ENCODE measurements at places on chromosomes 1 and 21.

DNA sequence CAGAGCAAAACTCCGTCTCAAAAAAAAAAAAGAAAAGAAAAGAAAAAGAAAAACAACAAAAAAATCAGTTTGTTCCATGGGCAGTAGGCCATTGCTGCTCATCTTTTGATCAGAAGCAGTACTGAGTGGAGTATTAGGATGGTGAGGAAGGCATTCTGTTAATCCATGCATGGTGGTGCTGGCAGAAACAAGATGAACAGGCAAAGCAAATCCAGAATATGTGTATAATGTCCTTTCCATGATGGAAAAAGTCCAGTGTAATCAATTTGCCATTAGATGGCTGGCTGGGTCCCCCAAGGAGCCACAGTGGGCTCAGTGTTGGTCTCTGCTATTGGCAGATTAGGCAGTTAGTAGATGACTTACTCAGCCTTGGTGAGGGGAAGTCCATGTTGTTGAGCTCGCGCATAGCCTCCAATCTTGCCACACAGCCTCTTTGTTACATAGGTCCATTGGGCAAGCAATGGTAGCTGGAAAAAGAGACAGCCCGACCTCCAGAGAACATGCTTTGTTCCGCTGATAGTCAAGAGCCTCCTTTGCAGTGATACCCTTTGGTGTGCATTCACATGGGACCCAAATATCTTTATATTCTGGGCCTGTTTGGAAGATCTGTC, 23.3 kb downstream of the H3-3A start:
- DNase-seq = no peak

DNA sequence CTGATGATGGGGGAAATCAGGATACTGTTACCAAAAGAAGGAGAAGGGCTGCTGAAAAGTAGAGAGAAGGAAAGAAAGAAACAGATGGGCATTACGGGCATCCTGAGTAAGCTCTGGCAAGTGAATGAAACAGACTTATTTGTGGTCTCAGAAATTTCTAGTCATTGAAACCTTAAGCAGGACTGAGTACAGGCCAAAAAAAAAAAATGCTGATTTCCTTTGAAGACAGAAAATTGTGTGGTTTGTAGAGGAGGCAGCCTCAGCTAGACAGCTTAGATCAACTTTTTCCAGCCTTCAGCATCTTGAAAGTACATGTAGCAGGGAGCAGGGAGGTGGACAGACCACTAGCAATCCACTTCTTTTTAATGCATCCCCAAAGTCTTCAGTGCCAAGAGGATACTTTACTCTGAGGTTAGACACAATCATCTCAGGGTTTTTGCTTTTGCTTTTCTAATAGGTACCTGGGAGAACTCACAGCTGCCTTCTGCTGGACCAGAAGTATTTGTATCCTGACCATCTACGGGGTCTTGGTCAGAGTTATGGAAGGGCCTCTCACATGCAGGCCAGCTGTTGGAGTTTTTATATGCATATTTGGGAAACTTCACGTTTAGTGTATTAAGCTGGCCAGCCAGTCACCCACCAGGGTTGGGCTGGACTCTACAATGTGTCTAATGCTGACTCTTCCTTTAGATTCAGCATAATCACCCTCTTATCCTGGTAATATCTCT, 10.6 kb upstream of the CAPZB start:
- no peak for DNase-seq

DNA sequence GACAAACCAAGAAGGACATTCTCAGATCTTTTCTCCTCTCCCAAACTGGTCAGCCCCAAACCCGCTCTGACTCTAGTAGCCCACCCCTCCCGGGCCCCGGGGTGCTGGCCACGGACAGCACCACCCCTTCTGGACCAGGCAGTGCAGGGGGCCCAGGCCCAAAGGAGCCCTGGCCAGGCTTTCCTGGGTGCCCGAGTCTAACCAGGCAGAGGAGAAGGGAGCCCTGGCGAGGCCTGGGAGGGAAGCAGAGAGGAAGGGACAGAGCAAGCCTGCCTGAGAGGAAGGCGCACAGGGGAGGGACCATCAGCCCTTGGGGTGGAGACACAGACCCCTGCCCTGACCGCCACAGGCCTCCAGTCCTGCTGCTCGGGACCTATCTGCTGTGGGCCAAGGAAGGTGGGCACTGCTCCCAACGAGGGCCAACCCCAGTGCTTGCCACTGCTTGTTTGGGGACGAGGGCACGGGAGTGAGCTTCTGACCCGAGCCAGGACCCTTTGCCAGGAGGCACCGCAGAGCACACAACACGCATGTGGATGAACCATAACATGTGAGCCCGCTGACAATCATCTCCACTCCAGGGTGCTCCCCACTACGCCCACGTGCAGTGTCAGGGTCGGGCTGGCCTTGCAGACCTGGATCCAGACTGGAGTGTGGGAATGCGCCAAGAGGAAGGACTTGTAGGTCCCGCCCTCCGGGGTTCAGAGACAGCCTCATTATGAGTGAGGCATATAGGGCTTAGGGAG, 57.6 kb downstream of the KCNAB2 start:
- DNase-seq = no peak

DNA sequence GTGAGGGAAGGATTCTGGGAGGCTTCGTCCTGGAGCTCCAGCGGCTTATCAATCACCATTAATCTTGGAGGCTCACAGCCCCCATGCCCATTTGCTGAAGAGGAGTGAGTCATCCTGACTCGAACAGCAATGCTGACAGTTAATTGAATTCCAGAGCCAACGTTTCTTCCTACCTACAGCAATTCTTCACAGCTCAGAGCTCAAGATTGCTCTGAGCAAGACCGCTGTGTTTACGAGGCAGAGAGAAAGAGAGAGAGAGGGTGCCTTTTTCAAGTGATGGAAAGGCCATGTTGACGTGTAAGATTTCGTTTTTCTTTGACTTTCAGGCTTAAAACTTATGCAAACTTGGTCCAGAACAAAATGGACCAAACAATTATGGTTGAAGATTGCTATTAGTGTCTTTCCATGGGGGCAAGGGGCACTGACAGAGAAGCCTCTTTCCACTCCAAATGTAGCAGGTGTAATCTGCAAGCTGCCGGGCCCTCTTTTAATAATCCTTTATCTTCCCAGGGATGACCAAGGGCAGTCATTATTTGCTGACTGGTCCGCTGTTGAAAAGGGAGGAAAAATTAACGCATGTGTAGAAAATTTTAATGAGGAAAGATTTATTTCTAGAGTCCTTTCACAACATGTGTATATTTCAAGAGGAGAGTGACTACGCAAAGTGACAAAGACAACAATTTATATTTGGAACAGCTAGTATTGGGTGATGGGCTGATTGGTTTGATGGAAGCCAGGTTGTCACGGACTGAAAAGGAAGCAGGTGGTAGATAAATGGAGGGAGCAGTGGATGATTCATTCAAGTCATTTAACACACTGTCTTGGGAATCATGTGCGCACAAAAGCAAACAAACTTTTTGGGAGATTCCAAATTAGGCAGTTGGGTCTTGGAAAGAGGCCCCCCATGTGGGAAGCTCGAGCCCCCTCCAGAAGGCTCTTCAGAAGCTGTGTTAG, 136.1 kb upstream of the IRF2BP2 start:
- no peak for DNase-seq

GRCh38 chr1:84434801-84435549, 36.7 kb downstream of the DNASE2B start:
- DNase-seq = no peak

GRCh38 chr1:58626293-58626692, 49.2 kb upstream of the TACSTD2 start:
- DNase-seq = no peak

DNA sequence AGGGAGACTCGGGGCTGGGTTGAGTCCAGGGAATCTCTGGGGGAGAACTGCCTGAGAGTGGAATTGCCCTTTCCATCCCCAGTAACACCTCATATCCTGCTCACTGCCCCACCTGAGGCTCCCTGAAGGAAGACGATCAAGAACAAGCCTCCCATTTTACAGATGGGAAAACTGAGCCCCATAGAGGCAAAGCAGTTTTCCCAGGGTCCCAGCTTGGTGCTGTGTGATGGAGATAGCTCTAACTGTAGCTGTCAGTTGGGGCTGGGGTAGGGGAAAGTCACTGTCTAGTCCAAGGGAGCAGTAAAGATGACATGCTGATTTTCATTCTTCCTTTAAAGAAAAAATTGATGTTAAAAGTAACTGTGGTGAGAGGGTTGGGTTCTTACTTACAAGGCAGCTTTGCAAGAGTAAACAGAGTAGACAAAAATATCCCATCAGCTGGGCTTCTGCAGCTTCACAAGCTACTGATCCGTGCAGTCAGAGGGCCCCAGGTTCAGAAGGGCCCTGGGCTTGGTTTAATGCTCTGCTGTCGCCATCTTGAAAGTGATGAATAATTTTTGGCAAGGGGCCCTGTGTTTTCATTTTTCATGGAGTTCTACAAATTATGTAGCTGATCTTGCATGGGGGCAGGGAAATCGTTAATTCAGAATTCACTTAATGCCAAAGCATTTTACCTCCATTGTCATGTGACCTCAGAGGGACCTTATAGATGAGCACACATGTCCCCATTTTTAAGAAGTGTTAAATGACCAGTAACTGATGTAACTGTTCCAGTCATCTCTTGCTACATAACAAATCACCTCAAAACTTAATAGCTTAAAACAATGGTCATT, 17.6 kb upstream of the TNFRSF1B start:
- no peak for DNase-seq

DNA sequence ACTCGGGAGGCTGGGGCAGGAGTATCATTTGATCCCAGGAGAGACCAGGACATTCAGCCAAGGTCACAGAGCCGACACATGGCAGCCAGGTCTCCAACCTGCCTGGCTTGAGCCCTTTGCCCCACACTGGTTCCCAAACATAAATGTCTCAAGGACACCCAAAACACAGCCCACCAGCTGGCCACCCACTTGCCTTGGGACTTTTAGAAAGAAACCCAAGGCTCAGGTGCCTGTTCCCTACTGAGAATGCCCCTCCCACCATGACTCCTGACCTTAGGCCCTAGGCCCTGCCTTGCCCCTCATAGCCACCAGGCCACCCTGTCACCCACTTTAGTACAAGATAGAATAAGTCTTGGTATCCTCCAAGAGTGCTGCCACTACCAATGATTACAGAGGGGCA, 41.9 kb upstream of the LRP8 start:
- no peak for DNase-seq

GRCh38 chr1:66452162-66452561, 81.8 kb upstream of the SGIP1 start:
- DNase-seq = no peak

GRCh38 chr1:109091839-109092193, 1.3 kb downstream of the TMEM167B start:
- no peak for DNase-seq

- DNase-seq = no peak
These were observed 59.0 kb downstream of the SUSD4 start for GRCh38 chr1:223304931-223305330.

DNA sequence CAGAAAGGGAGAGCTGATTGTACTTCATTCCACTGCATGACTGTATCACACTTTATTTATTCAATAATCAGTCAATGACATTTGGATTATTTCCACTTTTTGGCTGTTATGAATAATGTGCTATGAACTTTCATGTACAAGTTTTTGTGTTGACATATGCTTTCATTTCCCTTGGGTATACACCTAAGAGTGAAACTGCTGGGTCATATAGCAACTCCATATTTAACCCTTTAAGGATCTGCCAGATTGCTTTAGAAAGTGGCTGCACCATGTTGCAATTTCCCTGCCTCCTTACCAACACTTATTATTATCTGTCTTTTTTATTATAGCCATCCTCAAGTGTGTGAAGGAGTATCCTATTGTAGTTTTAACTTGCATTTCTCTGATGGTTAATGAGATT, 108.8 kb upstream of the KCNK1 start:
- DNase-seq = no peak

DNA sequence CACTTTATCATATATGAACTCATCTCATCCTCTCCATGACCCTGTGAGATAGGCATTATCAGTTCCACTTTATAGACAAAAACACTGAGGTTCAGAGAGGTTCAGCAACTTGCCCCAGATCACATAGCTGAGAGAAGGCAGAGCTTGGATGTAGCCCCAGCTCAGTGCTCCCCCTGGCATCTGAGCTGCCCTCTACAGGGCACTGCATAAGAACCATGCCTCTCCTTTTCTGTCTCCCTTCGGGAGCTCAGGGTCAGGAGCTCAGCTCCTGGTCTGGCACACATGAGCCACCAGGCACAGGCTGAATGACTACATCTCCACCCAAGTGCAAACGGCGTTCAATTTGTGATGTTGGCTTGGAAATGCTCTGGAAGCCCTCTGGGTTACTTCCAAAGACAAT, 16.9 kb downstream of the RAB7B start:
- DNase-seq = no peak

DNA sequence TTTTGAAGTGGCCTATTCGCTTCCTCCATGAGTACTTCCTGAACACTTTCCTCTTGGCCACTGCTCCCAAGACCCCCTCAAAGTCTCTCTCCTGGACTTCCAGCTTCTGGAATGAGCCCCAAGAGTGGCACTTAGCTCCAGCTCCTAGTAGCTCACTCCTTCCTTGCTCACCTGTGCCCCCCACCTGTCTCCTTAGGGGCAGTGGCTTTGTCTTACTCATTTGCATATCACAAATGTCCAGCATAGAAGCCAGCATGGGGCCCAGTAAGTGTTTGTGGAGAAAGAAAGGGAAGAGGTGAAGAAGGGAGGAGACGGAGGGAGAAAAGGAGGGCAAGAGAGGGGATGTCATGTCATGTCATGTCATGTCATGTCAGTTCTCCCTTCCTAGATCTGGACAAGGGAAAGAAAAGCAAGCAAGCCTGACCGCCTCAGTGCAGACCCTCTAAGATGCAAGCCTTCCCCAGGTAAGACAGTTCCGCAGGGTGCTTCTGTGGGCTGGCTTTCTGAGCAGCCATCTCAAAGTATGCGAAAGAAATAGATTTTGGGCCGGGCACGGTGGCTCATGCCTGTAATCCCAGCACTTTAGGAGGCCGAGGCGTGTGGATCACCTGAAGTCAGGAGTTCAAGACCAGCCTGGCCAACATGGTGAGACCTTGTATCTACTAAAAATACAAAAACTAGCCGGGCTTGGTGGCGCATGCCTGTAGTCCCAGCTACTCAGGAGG, 6.9 kb upstream of the MX1 start:
- DNase-seq = no peak

- no peak for DNase-seq
These were observed 86.1 kb downstream of the PTGER3 start for GRCh38 chr1:70961374-70961975.

DNA sequence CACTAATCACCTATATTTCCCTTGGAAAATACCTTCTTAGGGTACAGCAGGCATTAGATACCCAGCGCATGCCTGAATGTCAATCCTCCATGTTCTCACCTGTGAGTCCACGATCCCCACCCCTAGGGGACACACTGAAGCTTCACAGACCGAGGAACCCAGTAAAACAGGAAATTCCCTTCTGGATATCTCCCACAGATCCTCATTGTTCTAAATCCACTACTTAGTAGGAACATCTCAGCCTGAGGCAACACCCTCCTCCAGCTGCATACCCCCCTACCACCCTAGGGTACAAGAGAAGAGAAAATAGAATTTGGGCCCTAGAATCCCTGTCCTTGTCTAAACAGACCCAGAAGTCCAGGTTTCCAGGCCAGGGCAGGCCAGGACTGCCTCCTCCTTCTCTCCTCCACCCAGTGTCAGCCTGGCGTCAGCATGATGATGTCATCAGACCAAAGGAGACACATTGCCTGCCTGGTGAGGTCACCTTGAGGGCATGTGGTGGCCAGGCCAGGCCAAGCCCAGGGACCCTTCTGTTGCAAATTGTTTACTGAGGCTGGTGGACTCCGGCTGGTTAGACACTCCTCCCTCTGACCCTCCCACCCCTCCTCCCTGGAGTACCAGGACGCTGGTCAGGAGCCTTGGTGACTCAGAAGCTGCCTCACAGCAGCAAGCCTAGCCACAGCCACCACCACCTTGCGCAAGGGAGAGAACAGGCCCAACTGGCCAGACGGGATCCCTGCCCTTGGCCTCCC, 6.2 kb downstream of the NECTIN4 start:
- DNase-seq = no peak

All from stimulated activated CD8-positive, alpha-beta memory T cell treated with anti-CD3 and anti-CD28 coated beads, Interleukin-7, amount 100 ng/mL, for 4 hours (primary cell).